ENCODE measurements at places on chromosomes 12 and 14. TPM values are rescaled to one million over a fixed set of nuclear protein-coding genes. Genes with fewer than 3 reads are reported as not detected.

The OAS3 gene
- 3.2 TPM for total RNA-seq

The SYNE3 gene
- 20.4 TPM for total RNA-seq

The CPNE6 gene
- total RNA-seq = not detected

The COL2A1 gene
- total RNA-seq = under 0.01 TPM

All from pericardium fibroblast (primary cell).